ENCODE measurements at places on chromosomes 6 and 20.

GRCh38 chr6:170247178-170247701 is 43.6 kb downstream of the DLL1 start:
- DNase-seq: no peak

DNA sequence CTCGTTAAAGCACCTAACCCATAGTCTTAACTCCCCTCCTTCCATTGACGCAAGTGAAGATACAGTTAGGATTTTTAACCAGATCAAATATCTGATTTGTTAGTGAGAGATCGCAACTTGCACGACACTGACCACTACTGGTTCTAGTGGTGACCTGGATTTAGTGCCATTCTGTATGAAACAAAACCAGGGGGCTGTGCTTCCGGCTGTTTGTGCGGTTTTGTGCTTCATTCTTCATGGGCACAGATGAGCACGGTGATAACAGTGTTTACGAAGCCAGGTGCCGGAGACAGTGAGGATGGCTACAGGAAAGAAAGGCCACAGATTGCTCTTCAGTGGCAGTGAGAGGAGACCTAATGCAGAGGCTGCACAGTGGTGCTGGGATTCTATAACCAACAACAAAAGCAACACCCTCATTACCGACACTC is 75.5 kb downstream of the NOL4L start:
- peak; percentile 65 for DNase-seq

GRCh38 chr6:6859722-6860121 is 248.0 kb upstream of the RREB1 start:
- DNase-seq: no peak

DNA sequence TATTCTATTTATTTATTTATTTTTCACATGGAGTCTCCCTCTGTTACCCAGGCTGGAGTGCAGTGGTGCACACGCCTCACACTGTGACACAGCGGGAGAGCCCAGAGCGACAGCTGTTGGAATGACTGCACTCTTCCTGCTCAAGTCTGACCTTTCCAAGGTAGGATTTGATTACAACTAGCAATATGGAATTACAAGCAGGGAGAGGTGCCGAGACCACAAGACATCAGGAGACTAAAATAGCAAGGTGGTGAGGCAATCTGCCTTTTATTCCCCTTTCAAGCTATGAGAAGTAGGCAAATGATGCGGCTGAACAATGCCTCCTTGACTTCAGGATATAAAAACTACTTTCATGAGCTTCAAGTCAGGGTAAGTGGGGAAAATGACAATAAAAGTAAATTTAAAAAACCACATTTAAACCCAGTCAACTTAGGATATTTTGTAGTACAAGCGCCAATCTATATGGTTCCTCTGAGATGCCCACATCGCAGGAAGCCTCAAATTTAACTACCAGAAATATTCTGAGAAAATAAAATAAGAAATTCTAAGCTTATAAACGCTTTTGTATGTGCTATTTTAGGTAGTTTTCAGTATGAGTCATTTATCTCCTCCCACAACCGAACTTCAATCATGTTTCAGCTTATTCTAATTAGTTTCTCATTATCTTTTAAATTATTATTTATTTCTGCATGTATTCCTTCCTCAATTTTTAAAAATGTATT is 146.9 kb upstream of the SGK1 start:
- no peak for DNase-seq

GRCh38 chr6:90811596-90812226 is 224.8 kb upstream of the MAP3K7 start:
- no peak for DNase-seq

DNA sequence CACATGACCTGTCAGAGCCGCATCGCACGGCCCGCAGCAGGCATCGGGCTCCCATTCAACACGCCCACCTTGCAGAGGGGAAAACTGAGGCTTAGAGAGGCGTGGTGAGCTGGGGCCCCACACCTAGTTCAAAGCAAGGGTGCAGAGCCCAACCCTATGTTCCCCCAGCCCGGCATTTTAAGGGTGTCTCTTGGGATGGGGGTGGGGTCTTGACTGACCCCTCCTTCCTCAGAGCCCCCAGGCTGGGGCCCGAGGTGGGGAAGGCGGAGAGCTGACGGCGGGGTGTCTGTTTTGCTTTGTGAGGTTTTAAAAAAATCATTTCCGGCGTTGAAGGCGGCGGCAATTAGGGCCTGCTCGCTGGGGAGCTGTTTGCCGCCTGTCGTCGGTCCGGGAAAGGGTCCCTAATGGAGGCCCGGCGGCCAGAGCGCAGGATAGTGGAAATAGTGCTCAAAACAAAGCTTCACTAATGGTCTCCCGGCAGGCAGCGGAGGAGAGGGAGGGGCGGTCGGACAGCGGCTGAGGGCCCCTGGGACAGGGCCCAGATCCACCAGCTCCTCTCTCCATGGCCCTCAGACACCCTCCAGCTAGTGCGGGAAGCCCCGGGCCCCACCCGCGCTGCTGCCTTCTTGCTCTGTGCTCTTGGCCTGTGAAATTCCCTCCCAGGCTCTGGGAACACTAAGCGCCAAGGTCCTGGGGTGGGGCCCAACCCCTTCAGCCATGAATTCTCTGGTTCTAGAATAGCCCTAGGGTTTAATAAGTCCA is 11.9 kb downstream of the VSTM2L start:
- no peak for DNase-seq

DNA sequence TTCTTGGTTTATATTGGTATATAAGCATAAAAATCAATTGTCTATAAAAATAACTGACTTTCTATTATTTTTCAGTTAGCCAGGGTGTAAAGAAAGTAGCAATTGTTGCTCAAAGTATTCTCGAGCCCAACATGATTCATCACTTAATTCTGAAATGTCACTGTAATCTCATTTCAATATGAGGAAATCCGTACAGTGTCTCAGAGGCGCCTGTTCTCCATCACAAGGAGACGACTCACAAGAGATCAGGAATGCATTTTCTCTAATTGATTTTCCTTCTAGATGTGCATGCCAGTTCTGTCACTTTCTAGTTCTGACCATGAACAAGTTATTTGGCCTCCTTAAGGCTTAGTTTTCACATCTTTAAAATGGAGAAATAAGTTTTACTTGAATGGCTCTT is 753.1 kb downstream of the MAFB start:
- DNase-seq: no peak

DNA sequence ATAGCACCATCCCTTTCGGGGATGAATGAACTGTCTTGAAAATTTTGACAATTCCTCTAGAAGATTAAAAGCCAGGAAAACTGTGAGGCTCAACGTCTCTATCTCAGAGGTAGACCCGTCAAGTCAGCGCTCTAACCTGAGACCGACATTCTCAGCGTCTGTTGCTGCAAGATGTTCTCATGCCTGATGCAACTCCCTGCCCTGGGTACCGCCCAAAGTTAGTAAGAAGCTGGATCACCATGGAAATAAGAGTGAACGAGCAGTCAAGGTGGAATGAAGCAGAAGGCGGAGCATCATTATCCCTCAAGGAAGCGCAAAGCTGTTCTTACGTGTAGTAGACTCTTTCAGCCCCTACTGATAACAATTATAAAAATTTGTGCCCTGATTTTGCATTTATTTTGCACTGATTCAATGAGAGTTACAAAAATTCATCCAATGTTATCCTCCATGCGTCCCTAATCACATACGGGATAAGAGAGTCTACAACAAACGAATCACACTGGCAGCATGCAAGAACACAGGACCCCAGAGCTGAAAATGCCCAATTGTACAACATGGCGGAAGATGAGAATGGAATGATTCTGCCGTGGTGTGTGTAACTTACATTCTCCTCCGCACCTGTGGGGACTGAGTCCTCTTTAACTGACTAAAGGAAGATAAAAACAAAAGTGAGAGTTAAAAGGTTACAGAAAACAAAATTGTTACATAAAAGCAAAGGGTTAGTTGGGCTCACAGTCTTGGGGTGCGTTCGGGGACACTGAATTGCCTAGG is 95.4 kb downstream of the BCAS1 start:
- DNase-seq: no peak

GRCh38 chr20:46963196-46963529 is 68.5 kb downstream of the EYA2 start:
- no peak for DNase-seq

DNA sequence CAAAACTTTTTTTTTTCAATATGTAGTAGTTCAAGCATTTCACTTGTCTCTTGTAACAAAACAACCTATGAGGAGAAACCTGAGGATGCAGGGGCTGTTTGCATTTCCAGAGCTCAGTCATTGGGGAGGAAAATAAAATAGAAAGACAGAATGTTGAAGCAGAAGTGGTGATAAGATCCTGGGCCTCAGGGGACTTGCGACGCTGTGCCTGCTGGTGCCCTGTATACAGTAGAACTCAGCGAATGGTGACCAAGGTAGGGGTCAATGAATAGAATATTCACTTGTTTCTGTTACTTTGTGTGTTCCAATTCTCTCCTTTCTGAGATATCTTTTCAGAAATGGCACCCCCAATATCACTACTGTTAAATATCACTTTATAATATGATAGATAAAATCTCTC is 271.6 kb downstream of the FARS2 start:
- DNase-seq: no peak

DNA sequence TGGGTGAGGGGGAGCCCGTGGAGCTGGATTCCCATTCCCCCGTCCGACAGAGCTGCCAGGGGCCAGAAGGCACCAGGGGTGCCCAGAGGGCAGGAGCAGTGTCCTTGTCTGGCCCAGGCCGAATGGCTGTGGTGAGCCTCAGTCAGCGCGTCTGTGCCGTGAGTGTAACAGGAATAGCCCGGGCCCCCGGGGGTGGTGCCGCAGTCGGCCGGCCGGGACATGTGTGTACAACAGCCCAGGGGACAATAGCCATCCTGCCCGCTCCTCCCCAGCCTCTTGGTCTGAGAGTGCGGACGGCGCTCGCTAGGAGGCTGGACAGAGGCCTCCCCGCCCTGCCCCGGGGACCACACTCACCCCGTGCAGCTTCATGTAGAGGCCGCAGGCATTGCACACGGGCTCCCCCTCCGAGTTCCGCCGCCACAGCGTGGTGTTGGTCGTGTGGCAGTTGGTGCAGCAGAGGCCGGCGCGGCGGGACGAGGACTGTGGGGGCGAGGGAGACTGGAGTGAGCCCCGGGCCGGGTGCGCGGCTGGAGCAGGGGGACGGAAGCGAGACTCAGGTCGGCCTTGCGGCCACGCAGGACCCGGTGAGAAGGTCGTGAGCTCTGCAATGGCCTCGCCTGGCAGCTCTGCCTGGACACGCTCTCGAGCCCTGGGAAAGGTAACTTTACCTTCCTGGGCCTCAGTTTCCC is 9.6 kb downstream of the GATA5 start:
- no peak for DNase-seq

DNA sequence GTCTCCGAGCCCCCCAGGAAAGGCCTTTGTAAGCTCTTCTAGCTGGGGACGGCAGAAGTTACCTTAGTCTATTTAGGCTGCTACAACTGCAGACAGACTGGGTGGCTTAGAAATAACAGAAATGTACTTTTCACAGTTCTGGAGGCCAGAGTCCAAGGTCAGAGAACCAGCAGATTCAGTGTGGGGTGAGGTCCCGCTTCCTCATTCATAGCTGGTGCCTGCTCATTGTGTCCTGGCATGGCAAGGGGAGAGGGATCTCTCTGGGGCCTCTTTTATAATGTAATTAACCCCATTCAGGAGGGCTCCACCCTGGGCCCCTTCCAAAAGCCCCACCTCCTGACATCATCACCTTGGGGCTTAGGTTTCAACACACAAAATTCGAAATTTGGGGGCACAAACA is 315.1 kb downstream of the CDH4 start:
- DNase-seq: no peak

- no peak for DNase-seq
Measured at GRCh38 chr6:160141001-160141726, 19.5 kb downstream of the SLC22A1 start.

GRCh38 chr6:143591441-143591840 is 79.9 kb upstream of the FUCA2 start:
- no peak for DNase-seq

- no peak for DNase-seq
Measured at GRCh38 chr20:38055294-38055693, 21.7 kb downstream of the RPRD1B start.

- no peak for DNase-seq
Measured at GRCh38 chr6:152529369-152529768, 107.8 kb downstream of the SYNE1 start.

- no peak for DNase-seq
Measured at GRCh38 chr20:25457886-25458680, 50.6 kb downstream of the GINS1 start.

- DNase-seq: no peak
Measured at GRCh38 chr6:3102875-3103274, 15.6 kb upstream of the BPHL start.

- no peak for DNase-seq
Measured at GRCh38 chr6:89208551-89208950, 8.6 kb downstream of the GABRR1 start.

GRCh38 chr6:142376800-142377496 is 75.1 kb downstream of the ADGRG6 start:
- DNase-seq: no peak

- DNase-seq: no peak
Measured at GRCh38 chr6:145206247-145206907, 528.9 kb downstream of the EPM2A start.

- no peak for DNase-seq
Measured at GRCh38 chr6:34714663-34715062, 18.1 kb upstream of the ILRUN start.

DNA sequence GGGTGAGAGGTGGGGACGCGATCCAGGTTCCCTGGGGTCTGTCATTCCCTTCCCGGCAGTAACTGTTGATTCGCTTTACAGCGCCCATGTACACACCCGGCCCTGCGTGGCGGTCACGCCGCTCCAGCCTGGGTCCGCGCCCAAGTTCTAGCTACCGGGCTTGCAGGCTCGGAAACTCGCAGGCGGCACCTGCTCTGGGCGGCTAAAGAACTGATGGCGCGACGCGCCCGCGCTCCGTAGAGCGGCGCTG is 1.4 kb upstream of the POU3F2 start:
- no peak for DNase-seq

All from activated naive CD4-positive, alpha-beta T cell treated with Interleukin-2 at 50 U/mL for 16 hours (primary cell).